ENCODE measurements at places on chromosomes 12 and 14.

GRCh38 chr14:34460841-34461240 lies 1.2 kb downstream of the SPTSSA start:
- DNase-seq, result no peak
- H3K4me3 ChIP-seq, result peak overlapping the region; percentile 82
- no peaks in the 10 kb centered on the region for H3K36me3 ChIP-seq
- no peaks in the 10 kb centered on the region for H3K27me3 ChIP-seq

- H3K36me3 ChIP-seq, result no peaks in the 10 kb centered on the region
- peak overlapping the region; percentile 94 for H3K27ac ChIP-seq
- peaks cover 12% of the 10 kb centered on the region for H3K4me1 ChIP-seq
- no peak for DNase-seq
- peak overlapping the region; percentile 42 for H3K4me3 ChIP-seq
These were observed 22.9 kb downstream of the KRT18 start for GRCh38 chr12:52971679-52972329.

GRCh38 chr12:132766380-132767085 lies 4.9 kb upstream of the ANKLE2 start:
- no peaks in the 10 kb centered on the region for H3K27me3 ChIP-seq
- peaks cover 5% of the 10 kb centered on the region for H3K4me1 ChIP-seq
- H3K27ac ChIP-seq, result no peak overlapping the region
- DNase-seq, result no peak
- H3K4me3 ChIP-seq, result no peak overlapping the region
- H3K36me3 ChIP-seq, result peaks cover 7% of the 10 kb centered on the region

DNA sequence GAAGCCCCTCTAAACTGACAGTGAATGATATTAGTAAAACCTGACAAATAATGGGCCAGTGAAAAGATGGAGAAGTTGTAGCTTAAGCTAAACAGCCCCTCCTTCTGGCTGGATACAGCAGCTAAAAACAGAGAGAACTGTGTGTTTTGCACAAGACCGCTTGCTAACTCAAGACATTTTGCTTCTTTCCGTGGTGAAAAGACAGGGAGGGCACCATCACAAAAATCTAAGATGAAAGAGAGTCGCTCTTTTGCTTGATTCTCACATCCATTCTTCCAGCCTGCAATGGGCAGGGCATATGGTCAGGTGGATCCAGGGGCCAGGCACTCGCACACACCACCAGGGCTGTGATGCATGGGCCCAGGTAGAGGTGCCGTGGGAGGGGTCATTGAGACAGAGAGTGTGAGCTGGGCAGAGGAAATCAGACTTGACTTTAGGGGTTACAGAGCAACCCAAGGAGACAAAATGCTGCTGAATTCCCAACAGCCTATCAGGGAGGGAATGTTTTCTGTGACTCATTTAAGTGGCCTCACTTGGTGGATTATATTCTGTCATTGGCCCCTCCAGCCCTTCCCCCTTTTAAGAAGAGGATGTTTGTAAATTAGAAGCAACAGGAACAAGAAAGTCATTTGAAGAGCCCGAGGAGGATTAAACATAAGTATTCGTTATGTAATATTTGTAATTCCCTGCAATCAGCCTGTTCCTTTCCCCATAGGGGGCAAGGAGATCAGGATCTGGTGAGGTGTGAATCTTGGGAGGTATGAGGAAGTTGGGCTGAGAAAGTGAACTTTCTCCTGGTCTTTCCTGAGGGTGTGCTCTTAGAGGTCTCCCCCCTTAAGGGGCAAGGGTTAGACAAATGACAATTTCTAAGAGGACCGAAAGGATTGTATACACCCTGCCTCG lies 12.3 kb downstream of the EMP1 start:
- DNase-seq, result no peak
- H3K27me3 ChIP-seq, result no peaks in the 10 kb centered on the region
- H3K27ac ChIP-seq, result peak overlapping the region; percentile 99
- peaks cover 80% of the 10 kb centered on the region for H3K4me1 ChIP-seq
- no peak overlapping the region for H3K4me3 ChIP-seq
- peaks cover 22% of the 10 kb centered on the region for H3K36me3 ChIP-seq

GRCh38 chr12:49962861-49963765 lies 1.4 kb downstream of the AQP5 start:
- H3K36me3 ChIP-seq, result no peaks in the 10 kb centered on the region
- peaks cover 15% of the 10 kb centered on the region for H3K4me1 ChIP-seq
- DNase-seq, result peak; percentile 21
- H3K4me3 ChIP-seq, result no peak overlapping the region
- peaks cover 72% of the 10 kb centered on the region for H3K27me3 ChIP-seq
- H3K27ac ChIP-seq, result no peak overlapping the region

- no peak overlapping the region for H3K27ac ChIP-seq
- H3K27me3 ChIP-seq, result peaks cover 14% of the 10 kb centered on the region
- H3K4me3 ChIP-seq, result no peak overlapping the region
- no peaks in the 10 kb centered on the region for H3K4me1 ChIP-seq
- DNase-seq, result no peak
- no peaks in the 10 kb centered on the region for H3K36me3 ChIP-seq
These were observed 27.2 kb downstream of the GLT8D2 start for GRCh38 chr12:104022786-104023185.

- DNase-seq, result no peak
- no peaks in the 10 kb centered on the region for H3K27me3 ChIP-seq
These were observed 427.6 kb downstream of the IPO8 start for GRCh38 chr12:30268041-30268440.

DNA sequence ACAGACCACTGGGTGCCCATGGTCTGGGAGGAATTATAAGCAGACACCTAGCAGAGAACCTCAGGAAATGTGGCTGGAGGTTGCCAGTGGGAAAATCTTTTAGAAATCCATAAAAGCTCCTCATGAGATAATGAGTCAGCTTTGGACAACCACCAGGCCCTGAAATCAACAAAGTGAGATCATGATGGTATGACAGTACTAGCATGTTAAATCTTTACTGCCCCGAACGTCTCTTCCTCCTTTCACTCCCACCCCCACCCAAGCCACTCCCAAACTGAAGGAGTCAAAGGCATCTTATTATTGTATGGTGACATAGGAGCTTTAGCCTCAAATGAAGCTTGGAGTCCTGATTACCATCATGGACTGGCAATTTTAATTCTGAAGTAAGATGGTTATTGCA lies 240.0 kb downstream of the DIO2 start:
- H3K4me3 ChIP-seq, result no peak overlapping the region
- no peaks in the 10 kb centered on the region for H3K36me3 ChIP-seq
- no peak overlapping the region for H3K27ac ChIP-seq
- no peak for DNase-seq

GRCh38 chr14:85934886-85935254 lies 404.9 kb downstream of the FLRT2 start:
- DNase-seq, result no peak
- H3K4me3 ChIP-seq, result peak overlapping the region; percentile 14
- H3K27ac ChIP-seq, result no peak overlapping the region
- no peaks in the 10 kb centered on the region for H3K27me3 ChIP-seq
- no peaks in the 10 kb centered on the region for H3K36me3 ChIP-seq
- H3K4me1 ChIP-seq, result no peaks in the 10 kb centered on the region

DNA sequence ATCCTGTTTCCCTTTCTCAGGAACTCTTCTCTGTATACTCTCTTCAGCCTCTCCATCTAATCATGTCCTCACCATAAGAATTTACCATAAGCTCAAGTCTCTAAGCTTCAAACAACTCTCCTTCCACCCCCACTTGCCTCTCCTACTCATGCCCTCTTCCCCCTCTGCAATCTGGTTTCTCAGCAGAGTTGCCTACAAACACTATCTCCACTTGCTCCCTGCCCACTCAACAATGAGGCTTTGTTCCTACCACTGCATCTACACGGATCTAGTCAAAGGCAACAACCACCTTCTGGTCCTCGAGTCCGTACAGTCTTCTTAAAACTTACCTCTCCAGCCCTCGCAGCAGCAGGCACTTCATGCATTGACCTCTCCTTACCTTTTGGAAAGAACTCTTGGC lies 17.2 kb upstream of the FBLN5 start:
- H3K36me3 ChIP-seq, result peaks cover 2% of the 10 kb centered on the region
- H3K4me3 ChIP-seq, result no peak overlapping the region
- no peak for DNase-seq
- no peak overlapping the region for H3K27ac ChIP-seq
- H3K27me3 ChIP-seq, result no peaks in the 10 kb centered on the region

DNA sequence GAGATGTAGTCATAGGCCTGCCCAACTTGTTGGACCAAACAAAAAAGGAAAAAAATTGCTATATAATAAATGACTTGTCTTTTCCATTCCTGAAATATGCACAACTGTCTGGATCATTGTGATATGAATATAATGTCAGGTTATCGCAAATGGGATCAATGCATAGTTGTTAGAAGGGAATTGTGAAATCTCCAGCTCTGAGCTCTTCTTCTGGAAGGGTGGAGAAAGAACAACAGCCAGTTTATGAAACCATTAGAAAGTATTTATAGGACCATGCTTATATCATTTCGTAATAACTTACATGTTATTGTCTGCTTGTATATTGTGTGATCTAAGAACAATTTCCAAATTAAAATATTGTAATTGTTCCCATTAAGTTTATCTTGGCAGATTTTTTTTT lies 35.7 kb upstream of the HIF1A start:
- H3K4me3 ChIP-seq, result no peak overlapping the region
- no peak overlapping the region for H3K27ac ChIP-seq
- H3K27me3 ChIP-seq, result no peaks in the 10 kb centered on the region
- H3K36me3 ChIP-seq, result no peaks in the 10 kb centered on the region
- DNase-seq, result no peak

DNA sequence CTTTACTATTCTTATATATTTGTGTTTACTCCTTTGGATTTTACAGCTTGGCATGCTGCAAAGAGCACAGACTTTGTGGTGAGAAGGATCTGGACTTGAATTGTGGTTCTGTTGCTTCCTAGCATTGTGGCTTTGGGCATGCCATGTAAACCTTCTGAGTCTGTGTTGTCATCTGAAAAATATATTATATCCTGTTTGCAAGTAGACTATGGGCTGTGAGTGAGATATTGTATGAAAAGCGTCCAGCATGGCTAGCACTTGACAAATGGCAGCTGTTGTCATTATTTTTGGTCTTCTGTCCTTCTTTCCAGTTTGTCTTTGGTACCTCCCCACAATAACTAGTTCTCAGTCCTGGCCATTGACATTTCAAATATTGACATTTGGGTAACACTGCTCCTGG lies 61.8 kb upstream of the DACT1 start:
- H3K27ac ChIP-seq, result no peak overlapping the region
- H3K36me3 ChIP-seq, result no peaks in the 10 kb centered on the region
- no peaks in the 10 kb centered on the region for H3K27me3 ChIP-seq
- H3K4me1 ChIP-seq, result no peaks in the 10 kb centered on the region
- H3K4me3 ChIP-seq, result no peak overlapping the region

DNA sequence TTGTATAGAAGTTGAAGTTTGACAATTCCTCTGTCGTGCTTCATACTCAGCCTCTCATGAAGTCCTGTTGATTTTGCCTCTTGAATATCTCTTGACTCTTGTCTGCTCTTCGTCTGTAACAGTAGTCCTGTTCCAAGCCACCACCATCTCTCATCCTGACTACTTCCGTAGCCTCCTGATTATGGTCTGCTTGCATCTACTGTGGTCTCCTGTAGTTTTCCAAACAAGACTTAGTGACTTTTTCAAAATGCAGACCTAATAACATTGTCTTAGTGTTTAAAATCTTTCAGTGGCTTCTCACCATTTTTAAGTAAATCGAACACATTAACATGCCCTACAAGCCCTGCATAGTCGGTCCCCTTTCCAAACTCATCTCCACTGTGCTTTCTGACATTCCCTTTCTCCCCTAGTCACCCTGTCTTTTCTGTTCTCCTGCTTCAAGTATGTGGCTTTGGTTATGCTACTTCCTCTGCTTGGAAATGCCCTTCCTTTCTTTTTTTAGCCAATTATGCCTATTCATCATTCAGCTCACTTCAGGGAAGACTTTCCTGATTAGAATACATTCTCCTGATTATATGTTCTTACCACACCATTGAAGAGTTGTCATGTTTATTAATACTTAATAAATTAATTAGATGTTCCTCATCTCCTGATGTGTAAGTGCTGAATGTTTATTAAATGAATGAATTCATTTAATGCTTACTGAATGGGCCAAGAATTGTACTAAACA lies 2.0 kb downstream of the SCYL2 start:
- H3K4me3 ChIP-seq, result peak overlapping the region; percentile 92
- no peaks in the 10 kb centered on the region for H3K27me3 ChIP-seq
- peak overlapping the region; percentile 3 for H3K27ac ChIP-seq
- no peak for DNase-seq
- no peaks in the 10 kb centered on the region for H3K36me3 ChIP-seq

DNA sequence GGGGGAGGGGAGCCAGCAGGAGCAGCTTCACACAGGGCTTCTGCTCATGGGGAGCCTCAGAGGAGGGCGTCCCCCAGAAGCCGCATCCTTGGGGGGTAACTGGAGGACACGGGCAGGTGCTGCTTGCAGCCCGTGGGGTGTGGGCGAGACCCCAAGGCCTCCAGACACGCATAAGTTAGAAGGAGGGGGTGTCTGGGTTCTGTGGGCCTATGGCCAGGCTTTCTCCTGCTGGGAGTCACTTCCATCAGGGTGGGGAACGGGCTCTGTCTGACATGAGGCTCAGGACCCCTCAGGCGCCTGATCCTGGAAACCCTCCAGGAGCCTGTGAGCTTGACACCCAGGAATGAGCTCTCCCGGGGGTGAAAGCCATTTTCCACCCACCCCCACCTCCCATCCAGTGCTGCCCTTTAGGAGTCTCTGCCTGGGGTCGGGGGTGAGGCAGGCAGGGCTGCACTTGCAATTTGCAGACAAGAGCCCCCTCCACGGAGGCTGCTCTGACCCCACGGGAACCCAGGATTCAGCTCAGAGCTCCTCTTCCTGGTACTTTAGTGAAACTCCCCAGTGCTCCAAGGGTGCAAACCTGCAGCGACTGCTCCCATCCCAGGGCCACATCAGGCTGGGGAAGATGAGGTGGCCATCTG lies 325.7 kb downstream of the ADGRD1 start:
- no peak for DNase-seq
- no peaks in the 10 kb centered on the region for H3K4me1 ChIP-seq
- H3K27ac ChIP-seq, result no peak overlapping the region
- H3K4me3 ChIP-seq, result no peak overlapping the region
- no peaks in the 10 kb centered on the region for H3K27me3 ChIP-seq
- no peaks in the 10 kb centered on the region for H3K36me3 ChIP-seq

GRCh38 chr12:112182499-112182898 lies 57.1 kb downstream of the TRAFD1 start:
- no peak overlapping the region for H3K27ac ChIP-seq
- peaks cover 21% of the 10 kb centered on the region for H3K36me3 ChIP-seq
- no peaks in the 10 kb centered on the region for H3K27me3 ChIP-seq
- no peak overlapping the region for H3K4me3 ChIP-seq
- no peak for DNase-seq

DNA sequence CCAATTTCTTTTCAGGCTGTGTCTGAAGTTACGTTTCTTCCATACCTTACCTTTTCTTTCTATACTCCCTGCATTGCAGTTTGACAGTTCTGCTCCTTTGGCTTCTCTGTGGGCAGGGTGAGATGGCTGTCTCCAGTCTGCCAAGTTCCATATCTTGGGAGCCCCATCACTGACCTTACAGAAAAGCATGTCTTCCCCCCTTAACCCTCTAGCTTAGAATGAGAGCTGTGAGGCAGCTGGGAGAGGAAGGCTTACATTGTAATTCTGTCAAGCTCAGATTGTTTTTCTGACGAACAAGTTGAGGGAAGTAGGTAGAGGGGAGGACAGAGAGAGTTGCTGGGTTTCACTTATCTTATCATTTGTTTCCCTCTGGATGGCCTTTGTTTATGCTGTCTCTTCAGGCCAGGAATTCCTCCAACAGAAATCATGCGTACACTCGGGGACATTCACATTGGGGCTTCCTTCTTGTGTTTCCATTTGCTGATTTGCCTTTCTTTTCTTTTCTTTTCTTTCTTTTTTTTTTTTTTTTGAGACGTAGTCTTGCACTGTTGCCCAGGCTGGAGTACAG lies 9.3 kb downstream of the DAAM1 start:
- no peaks in the 10 kb centered on the region for H3K27me3 ChIP-seq
- no peaks in the 10 kb centered on the region for H3K36me3 ChIP-seq
- H3K4me1 ChIP-seq, result peaks cover 10% of the 10 kb centered on the region
- no peak overlapping the region for H3K27ac ChIP-seq

- no peak for DNase-seq
- H3K4me1 ChIP-seq, result peaks cover 25% of the 10 kb centered on the region
- no peak overlapping the region for H3K27ac ChIP-seq
- no peaks in the 10 kb centered on the region for H3K27me3 ChIP-seq
These were observed 139.3 kb downstream of the TTC7B start for GRCh38 chr14:90676912-90677311.
